ENCODE measurements at places on chromosomes 1 and 21.

DNA sequence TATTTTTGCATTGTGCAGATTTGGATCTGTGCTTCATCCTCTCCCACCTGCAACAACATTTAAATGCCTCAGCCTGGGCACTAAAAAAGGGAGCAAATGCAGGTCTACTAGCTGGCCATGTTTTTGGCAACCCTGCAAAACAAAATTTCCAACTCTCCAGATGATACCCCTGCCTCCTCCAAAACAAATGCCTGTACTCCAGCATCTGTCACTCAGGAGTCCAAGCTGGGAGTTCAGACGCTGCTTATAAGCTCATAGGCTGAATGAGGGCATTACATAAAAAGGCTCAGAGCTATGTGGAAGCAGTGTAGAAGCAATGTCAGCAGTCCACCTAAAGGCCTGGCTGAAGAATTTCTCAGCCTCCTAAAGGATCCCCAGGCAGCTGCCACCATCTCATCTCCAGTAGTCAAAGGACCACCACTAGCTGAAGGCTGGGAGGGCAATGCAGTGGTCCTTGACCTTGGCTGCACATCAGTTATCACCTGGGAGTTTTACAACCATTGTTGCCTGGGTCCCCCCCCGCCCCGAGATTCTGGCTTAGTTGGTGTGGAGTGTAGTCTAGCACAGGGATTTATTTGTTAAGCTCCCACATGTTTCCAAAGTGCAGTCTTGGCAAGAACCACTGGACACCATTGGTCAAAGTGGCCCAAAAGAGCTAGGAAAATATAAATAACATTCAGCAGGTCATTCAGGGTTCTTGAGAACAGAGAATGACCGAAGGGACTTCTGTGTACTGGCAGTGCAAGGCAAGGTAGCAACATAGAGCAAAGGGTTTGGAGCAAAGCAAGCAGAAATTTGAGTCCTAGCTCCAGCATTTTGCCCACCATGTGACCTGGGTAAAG lies 57.2 kb downstream of the ITPKB start:
- no peak for DNase-seq

DNA sequence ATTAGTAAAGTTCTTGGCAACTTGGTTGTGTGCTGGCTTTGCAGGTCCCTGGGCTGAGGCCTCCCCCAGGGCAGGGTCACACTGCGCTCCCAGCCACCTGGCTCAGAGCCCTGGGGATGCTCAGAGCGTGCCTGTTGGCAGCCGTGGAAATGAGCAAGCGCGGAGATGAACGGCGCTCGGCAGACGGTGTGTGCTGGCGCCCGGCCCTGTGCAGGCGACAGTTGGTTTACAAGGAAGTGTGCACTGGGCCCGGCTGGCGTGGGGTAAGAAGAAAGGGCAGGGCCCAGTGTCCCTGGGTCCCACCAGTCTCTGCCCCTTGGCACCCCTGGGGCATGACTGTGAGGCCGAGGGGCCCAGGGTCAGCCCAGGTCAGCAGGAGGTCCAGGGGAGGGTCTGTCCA lies 25.7 kb upstream of the PEX10 start:
- DNase-seq: no peak

- DNase-seq: no peak
Measured at GRCh38 chr1:228958741-228959140, 223.5 kb downstream of the RHOU start.

- DNase-seq: no peak
Measured at GRCh38 chr1:226064816-226065248, 2.3 kb downstream of the H3-3A start.

DNA sequence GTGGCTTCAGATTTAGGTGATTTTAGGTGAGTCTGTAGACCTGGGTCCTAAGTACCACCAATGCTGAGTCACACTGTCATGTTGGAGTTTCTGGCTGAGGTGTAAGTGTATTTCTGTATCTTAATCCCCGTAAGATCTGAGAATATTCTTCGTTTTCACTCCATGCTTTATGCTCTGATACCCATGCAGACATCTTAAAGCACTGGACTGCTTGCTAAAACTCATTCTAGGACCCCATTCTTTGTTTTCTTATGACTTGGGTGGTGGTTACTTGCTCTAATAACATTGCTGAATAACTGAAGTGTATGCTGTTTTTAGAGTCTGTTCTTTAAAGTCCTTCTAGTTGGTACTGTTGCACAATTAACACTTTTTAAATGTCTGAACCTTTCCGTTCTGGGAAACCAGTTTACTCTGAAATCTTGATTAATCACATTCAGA lies 36.6 kb downstream of the CDC42 start:
- DNase-seq: no peak

GRCh38 chr1:100565937-100566699 lies 28.2 kb downstream of the GPR88 start:
- no peak for DNase-seq
